Type B pancreatic cell (in vitro differentiated cells): ENCODE measurements at places on chromosomes 11 and 22.

- DNase-seq, result no peak
Observed at GRCh38 chr22:29629903-29630516, 26.6 kb downstream of the NF2 start.

GRCh38 chr11:3642071-3642951 is 519 bp upstream of the ART5 start:
- DNase-seq, result peak; percentile 89

DNA sequence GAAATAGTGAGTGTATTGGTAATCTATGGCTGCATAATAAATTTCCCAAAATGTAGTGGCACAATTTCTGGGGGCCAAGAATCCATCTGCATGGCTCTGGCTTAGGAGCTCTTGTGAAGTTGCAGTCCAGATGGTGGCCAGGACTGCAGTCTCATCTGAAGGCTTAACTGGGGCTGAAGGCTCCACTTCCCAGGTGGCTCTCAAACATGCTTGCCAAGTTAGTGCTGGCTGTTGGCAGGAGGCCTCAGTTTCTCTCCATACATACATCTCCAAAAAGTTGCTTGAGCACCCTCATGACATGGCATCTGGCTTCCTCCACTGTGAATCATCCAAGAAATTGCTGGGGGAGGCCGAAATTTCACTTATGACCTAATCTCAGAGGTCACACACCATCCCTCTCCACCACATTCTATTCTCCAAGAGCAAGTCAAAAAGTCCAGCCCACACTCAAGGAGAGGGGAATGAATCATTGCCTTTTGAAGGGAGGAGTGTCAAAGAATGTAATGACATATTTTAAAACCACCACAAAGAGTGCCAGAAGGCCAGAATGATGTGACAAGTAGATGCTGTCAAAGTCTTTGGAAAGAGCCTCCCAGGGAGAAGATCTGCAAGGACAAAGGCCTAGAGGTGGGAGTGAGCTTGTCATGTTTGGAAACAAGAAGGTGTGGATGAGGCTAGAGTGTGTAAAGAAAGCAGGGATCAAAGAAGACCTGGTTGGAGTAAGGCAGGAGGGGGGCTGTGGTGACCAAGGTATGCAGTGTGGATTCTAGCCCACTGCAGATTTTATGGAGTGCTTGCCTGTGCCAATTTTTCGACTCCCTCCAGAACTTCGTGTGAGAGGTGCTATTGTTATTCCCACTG is 566.2 kb downstream of the MIAT start:
- DNase-seq, result no peak

GRCh38 chr11:12975195-12975594 is 33.9 kb upstream of the RASSF10 start:
- no peak for DNase-seq

DNA sequence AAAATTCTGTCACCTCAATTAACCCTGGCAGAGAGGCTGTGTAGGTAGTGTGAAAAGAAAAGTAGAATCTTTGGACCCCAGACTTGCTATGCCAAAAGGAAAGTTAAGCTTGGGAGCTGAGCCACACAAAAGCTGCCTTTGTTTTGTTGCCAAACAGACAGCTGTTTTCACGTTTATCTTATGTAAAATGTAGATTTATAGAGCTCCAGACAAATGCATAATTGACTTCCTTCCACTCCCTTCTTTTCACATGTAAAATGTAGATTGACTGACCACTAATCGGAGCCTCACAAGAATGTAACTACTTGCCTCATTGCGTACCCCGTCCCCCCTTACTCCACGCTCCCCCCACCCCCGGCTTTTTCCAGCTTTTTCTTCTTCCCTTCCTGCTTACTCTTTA is 2302.2 kb upstream of the RAG2 start:
- DNase-seq, result no peak

DNA sequence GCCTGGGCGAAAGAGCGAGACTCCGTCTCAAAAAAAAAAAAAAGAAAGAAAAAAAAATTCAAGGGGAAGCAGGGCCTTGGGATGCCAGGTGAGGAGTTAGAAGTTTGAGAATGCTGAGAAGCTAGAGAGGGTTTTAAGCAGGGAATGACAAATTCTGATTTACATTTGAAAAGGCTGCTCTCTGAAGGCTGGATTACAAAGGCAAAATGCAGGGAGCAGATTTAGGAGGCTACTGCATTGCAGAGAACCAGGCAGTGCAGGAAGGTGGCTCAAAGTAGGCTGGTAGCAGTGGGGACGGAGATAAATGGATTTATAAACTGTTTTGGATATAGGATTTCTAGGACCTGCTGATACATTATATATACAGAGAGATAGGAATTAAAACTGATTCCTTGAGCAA is 66.6 kb downstream of the KCNC1 start:
- DNase-seq, result no peak

DNA sequence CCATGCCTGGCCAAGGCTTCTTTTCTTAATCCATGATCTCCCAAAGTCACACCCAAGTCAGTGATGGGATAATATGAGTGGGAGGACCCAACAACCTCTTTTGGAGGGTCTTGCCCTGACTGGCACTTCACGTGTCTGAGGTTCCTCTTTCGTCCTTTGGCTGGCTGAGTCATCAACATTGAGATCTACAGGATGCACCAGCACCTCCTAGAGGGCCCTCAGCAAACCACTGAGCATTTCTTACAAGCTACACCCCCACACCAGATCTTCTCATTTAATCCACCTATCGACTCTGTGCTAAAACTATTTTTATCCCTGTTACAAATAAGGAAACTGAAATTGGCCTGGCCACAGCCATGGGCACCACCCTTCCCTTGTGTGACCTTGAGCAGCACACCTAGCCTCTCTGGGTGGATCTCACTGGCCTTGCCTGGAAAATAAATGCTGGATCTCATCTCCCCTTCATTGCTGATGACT is 63.4 kb downstream of the FLI1 start:
- no peak for DNase-seq

- no peak for DNase-seq
Observed at GRCh38 chr22:39353346-39353745, 3.6 kb downstream of the SYNGR1 start.

DNA sequence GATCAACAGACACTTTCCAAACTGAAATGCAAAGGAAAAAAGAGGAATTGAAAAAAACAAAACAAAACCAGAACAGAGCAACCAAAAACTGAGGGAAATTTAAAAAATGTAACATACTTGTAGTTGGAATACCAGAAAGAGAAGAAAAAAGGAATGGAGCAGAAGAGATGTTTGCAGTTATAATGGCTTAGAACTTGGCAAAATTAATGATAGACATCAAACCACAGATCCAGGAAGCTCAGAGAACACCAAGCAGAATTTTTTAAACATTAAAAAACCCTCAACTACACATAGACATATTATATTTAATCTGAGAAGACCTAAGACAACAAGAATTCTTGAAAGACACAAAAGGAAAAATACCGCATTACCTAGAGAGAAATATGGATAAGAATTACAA is 46.1 kb downstream of the ASCL2 start:
- no peak for DNase-seq

DNA sequence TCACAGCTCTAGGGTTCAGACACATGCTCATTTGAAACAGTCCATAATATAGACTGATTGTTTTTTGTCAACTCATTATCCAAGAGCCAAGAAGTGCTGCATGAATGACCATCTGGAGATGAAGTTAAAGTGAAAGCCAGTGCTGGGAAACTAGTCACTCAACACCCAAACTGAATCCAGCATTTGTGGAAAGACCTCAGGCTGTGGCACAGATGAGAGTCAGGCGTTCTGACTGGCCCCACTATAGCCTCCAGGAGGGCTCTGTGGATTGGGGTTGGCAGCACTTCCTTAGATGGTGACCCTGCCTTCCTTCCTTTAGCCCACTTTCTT is 2.1 kb downstream of the FEZ1 start:
- DNase-seq, result no peak

- DNase-seq, result no peak
Observed at GRCh38 chr11:40302669-40303068, 1156.8 kb downstream of the LRRC4C start.
